ENCODE measurements at places on chromosomes 1 and 21.

- no peak for DNase-seq
Measured at GRCh38 chr21:14527696-14528652, 18.1 kb downstream of the SAMSN1 start.

DNA sequence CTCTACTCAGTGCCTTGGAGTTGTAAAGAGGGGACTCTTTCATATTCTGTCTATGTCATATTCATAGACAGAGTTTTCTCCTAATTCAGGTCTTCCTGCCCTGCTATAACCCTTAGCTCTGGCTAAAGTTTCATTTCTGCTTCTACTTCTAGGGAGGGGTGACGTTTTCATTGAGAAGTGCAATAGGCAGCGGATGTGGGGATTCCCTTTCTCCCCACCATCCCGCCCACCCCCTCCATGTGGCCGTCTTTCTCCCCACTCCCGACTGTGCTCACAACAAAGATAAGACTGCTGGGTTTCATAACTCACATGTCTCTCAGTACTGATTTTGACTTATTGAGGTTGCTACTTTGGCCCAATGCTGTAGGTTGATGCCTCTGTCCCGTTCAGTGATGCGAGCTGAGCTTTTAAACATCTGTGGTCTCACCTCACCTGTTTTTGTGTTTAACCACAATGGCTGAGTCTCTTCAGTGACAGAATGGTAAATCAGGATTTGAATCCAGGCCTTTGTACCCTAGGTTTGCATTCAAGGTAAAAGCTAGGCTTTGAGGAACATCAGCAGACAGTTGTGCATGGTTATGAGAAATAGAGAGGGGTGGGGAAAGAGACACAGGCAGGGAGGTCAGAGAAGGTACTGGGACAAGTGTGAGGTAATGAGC lies 7.8 kb upstream of the KIF14 start:
- DNase-seq: peak; percentile 15

DNA sequence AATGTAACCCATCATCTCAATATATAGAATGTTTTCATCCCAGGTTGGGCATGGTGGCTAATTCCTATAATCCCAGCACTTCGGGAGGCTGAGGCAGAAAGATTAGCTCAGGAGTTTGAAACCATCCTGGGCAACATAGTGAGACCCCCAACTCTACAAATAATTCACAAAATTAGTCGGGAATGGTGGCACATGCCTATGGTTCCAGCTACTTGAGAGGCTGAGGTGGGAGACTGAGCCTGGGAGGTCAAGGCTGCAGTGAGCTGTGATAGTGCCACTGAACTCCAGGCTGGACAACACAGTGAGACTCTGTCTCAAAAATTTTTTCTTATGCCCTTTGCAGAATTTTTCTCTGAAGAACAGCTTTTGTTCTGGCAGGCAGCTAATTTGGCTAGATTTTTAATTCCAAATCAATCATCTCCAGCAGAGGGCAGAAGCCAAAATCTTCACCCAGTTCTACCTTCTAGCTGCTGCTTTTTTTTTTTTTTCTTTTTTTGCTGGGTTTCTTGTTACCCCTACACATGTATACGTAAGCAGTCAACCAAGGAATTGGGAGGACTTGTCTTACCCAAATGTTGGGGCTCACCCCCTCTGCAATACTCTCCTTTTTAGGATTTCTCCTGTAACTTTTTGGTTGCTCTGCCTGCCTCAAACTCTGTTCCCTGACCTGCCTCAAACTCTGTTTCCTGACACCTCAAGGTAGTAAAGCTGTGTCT lies 2.7 kb upstream of the RAD54L start:
- no peak for DNase-seq

DNA sequence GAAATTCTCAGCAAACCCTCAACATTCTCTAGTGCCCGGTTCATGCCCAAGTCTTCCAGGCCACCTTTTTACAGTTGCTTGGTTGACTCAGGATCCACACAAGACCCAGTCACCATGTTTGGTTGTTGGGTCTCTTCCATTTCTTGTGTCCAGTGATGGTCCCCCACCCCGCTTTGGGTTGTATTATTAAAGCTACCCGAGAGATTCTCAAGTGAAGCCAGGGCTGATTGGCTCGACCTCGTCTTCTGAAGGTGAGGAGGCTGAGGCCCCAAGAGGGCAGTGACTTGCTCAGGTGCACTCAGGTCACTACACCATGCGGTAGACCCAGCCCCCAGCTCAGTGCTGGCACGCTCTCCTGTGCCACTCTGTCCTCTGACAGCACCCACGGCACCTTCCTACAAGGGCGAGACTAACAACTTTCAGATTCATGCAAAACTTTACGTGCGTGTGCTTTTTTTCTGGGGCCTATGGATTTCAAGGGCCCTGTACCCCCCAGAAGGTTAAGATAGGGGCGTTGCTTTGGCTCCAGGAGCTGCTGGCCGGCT lies 50.3 kb downstream of the CAPN9 start:
- no peak for DNase-seq

GRCh38 chr1:183463566-183463965 lies 8.7 kb upstream of the SMG7 start:
- DNase-seq: no peak

DNA sequence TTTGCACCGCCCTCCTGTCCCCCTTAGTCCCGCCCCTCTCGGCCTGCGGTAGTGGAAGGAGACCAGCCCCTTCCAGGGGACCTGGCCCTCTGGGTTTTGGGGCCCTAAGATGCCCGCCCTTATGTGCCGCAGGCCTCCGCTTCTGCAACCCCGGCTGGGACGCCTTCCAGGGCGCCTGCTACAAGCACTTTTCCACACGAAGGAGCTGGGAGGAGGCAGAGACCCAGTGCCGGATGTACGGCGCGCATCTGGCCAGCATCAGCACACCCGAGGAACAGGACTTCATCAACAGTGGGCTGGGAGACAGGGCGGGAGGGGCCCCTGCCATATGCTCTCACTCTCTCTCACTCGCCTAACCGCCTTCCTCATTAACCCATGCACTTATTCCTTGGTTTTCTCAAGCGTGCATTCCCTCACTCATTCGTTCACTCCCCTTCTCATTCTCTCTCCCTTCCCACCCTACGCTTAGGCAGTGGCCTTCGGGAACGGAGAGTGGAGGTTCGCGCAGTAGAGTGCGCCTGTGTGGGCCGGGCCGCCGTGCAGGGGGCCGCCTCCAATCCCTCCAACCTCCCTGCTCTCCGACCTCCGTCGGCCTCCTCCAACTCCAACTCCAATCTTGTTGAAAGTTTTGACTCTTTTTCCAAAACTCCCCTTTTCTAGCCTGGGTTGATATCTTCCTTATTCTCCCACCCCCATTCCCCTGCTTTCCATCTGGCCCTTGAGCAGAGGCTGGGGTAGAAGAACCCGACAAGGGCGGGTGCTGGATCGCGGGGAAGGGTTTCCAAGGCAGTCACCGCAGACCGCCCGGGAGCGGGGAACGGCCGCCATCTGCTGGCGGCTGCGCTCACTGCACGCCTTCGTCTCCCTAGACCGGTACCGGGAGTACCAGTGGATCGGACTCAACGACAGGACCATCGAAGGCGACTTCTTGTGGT lies 15.2 kb downstream of the BCAN start:
- DNase-seq: peak; percentile 60

GRCh38 chr1:243433737-243434370 lies 178.0 kb downstream of the SDCCAG8 start:
- no peak for DNase-seq

GRCh38 chr1:44719318-44719717 lies 11.7 kb downstream of the RNU5D-1 start:
- no peak for DNase-seq

DNA sequence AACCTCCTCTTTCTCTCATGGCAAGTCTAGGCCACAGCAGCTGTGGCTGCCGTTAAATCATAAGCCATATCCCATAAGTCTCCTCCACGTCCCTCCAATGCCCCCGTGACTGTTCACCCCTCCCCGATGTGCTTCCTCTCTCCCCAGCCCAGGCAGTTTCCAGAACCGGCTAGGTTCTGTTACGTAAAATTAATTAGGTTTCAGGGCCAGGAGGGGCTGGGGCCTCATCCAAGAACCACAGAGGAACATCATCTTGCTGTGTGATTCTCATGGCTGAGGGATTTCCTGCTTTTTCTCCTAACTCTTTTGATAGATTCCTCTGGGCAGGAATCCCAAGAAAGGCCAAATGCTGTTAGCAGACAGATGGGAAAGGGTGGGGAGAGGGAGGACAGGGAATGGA lies 141.8 kb upstream of the AJAP1 start:
- DNase-seq: no peak

DNA sequence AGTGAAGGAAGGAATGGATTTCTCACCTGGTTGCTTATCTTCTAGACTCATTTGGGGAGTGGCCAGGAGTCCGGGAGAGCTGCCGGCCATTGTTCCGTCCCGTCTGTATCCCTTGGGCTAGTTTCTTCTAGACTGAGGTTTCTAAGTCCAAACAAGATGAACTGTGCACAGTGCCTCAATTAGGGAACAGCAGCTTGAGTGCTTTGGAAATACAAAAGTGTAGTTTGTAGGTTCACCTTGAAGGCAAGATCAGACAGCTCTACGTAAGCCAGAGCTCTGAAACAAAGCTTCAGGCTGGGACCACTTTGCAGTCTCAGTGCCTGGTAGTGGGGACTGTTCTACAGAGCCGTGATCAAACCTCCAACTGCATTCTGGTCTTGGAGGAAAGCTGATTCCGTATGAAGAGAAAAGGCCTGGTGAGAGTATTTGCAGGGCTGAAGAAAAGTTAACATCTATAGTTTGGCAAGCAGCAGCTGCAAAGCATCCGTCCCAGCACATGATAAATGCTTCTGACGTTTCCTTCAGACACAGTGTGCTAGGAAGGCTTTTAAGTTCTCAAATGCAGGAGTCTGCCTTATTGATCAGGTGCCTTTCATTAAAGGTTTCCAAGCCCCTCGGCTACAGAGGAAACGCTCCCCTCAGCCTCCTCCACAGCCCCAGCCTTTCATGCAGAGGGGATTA lies 432.8 kb downstream of the KIF26B start:
- DNase-seq: no peak

DNA sequence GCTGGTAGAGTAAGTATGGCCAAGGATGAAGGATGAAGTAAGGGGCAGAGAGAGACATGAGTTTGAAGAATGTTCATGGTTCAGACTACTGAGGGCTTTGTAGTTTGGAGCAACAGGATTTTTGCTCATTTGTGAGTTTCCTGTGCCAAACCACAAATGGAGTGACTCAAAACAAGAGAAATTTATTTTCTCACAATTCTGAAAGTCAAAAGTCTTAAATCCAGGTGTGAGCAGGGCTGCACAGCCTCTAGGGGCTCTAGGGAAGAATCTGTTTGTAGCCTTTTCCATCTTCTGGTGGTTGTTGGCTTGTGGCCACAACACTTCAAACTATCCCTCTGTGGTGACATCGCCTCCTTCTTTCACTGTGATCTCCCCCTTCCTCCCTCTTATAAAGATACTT lies 58.9 kb downstream of the RHOU start:
- DNase-seq: no peak

- no peak for DNase-seq
Measured at GRCh38 chr1:110173466-110174105, 23.3 kb downstream of the SLC6A17 start.

GRCh38 chr1:202860744-202861419 lies 28.1 kb downstream of the RABIF start:
- peak; percentile 19 for DNase-seq

Measured in stimulated activated CD8-positive, alpha-beta memory T cell treated with anti-CD3 and anti-CD28 coated beads, Interleukin-12 subunit alpha, Interleukin-12 subunit beta, amount 100 ng/mL, for 4 hours (primary cell).